Activated naive CD4-positive, alpha-beta T cell treated with anti-CD3 and anti-CD28 coated beads, Interleukin-2, amount 10 ng/mL, durations not matched to agents 7 days and 5 days (primary cell): ENCODE measurements at places on chromosomes 2 and 18.

DNA sequence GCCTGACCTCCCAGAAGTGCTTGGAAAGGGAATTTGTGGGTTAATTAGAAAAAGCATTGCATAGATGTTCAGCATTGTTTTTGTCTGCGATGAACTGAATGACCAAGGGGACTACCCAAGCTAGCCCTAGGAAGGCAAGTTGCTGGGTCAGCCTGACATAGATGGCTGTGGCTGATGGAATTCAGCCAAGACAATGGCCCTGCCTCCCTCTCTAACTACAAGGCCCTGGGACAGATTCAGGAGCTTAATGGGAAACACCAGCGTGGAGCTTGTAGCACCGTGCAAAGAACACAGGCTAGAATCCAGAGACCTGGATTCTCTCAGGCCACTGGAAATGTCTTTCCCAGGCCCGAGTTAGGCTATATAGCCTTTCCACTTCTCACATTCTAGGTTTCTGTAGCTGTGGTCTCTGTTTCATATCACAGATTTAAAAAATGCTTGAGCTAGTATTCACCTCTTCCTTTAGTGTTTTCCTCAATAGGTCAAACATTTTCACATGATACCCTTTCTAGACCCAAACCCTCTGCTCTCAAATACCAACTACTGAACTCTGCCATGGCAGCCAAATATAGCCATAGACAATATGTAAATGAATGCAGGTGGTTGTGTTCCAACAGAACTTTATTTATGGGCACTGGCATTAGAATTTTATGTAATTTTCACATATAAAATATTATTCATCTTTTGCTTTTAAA is 294.3 kb upstream of the MEX3C start:
- no peaks in the 10 kb centered on the region for H3K27me3 ChIP-seq
- DNase-seq = no peak
- H3K27ac ChIP-seq = no peak overlapping the region
- H3K4me3 ChIP-seq = no peak overlapping the region

GRCh38 chr18:23868136-23868785 is 146.3 kb upstream of the TTC39C start:
- H3K27me3 ChIP-seq = peaks cover 10% of the 10 kb centered on the region
- H3K4me3 ChIP-seq = no peak overlapping the region
- no peak overlapping the region for H3K27ac ChIP-seq
- peaks cover 3% of the 10 kb centered on the region for H3K36me3 ChIP-seq
- peaks cover 76% of the 10 kb centered on the region for H3K4me1 ChIP-seq

DNA sequence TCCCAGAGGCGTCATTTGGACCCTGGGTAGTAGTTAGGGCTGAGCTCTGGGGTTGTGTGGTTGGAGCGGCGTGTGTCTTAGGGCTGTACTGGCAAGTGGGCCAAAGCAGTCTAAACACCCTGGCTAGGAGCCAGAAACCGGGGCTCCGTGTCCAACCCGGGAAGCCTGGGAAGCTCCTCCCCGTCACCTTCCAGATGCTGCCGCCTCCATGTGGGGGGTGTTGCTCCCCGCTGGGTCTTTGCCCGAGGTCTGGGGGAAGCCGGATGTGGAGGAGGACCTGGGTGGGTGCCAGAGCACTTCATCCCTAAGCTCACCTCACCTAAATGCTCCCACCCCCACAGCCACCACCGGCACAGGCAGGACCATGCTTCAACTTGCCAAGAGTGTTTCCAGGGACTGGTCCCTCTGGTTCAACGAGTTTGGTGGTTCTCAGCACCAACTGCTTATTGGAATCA is 25.4 kb downstream of the TET3 start:
- H3K27me3 ChIP-seq = no peaks in the 10 kb centered on the region
- peaks cover 9% of the 10 kb centered on the region for H3K36me3 ChIP-seq
- H3K27ac ChIP-seq = no peak overlapping the region
- H3K4me3 ChIP-seq = no peak overlapping the region
- no peak for DNase-seq

DNA sequence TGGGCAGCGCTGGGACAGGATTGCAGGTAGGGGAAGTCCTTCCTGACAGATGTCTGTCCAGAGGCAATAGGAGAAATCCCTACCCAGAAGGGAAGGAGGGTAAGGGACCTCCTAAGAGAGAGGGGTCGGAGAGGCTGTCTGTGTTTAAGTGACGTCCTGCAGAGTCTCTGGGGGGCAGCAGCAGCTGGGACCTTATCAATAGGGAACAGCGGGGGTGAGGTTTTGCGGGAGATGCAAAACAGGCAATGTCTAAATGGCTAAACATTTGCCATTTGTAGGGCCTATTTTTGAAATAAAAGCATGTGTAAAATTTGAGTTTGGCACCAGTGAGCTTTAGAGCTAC is 108.7 kb upstream of the HS6ST1 start:
- peaks cover 7% of the 10 kb centered on the region for H3K27me3 ChIP-seq
- H3K27ac ChIP-seq = no peak overlapping the region
- no peak for DNase-seq
- no peaks in the 10 kb centered on the region for H3K36me3 ChIP-seq

DNA sequence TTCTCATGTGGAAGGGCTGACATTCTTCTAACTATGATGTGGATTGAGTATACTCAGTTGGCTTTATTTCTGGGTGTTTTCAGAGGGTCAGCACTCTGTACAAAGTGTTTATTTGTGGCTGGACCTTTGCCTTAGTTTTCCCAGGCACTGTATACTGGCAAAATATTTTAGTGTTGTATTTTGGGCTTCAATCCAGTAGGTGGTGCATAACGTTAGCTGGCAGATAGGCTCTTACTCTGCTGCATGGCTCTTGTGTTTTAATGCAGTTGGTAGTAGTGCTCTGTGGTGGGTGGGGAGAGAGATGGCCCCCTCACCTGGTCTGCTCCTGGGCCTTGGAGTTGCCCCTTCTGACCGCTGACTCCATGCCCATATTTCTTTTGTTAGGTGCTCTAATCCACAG is 75.6 kb upstream of the REG3A start:
- H3K36me3 ChIP-seq = no peaks in the 10 kb centered on the region
- no peak overlapping the region for H3K27ac ChIP-seq
- no peaks in the 10 kb centered on the region for H3K4me1 ChIP-seq
- no peaks in the 10 kb centered on the region for H3K27me3 ChIP-seq
- no peak for DNase-seq

- no peak overlapping the region for H3K4me3 ChIP-seq
- no peaks in the 10 kb centered on the region for H3K27me3 ChIP-seq
- no peaks in the 10 kb centered on the region for H3K36me3 ChIP-seq
- no peak for DNase-seq
- H3K4me1 ChIP-seq = no peaks in the 10 kb centered on the region
- H3K27ac ChIP-seq = no peak overlapping the region
Measured at GRCh38 chr2:192155511-192156118, 39.1 kb downstream of the TMEFF2 start.

GRCh38 chr18:8611916-8612576 is 2.8 kb downstream of the RAB12 start:
- H3K27ac ChIP-seq = no peak overlapping the region
- H3K4me3 ChIP-seq = no peak overlapping the region
- peaks cover 25% of the 10 kb centered on the region for H3K36me3 ChIP-seq
- H3K27me3 ChIP-seq = peaks cover 12% of the 10 kb centered on the region
- peaks cover 55% of the 10 kb centered on the region for H3K4me1 ChIP-seq
- no peak for DNase-seq

- H3K4me1 ChIP-seq = no peaks in the 10 kb centered on the region
- H3K27ac ChIP-seq = no peak overlapping the region
- DNase-seq = no peak
- no peak overlapping the region for H3K4me3 ChIP-seq
- no peaks in the 10 kb centered on the region for H3K27me3 ChIP-seq
- no peaks in the 10 kb centered on the region for H3K36me3 ChIP-seq
Measured at GRCh38 chr18:55376387-55376786, 211.6 kb downstream of the TCF4 start.
